NCI-H1417 (cell line): ENCODE measurements at places on chromosomes 2 and 18.

- DNase-seq, result no peak
Measured at GRCh38 chr2:70663411-70663810, 104.6 kb downstream of the ADD2 start.

DNA sequence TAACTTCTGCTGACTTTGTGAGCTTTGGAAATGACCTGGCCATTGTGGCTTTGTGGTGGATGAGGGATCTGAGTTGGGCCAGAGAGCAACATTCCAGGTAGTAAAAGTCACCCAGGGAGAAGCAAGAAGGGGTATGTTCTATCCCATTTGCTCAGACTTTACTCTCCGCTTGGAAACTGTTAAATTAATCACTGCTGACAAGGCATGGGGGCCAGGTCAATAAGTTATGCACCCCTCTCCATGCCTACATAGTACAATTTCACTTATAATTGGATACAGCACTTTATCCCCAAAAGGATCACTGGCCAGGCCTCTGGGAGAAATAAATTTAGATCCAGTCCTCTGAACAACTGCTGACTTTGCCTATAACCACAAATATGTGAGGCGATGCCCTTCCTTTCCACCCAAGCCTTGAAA lies 92.1 kb downstream of the RPRM start:
- no peak for DNase-seq

GRCh38 chr2:176072951-176073904 lies 10.5 kb downstream of the EVX2 start:
- DNase-seq, result no peak

GRCh38 chr2:240639566-240639965 lies 14.3 kb downstream of the GPR35 start:
- no peak for DNase-seq

DNA sequence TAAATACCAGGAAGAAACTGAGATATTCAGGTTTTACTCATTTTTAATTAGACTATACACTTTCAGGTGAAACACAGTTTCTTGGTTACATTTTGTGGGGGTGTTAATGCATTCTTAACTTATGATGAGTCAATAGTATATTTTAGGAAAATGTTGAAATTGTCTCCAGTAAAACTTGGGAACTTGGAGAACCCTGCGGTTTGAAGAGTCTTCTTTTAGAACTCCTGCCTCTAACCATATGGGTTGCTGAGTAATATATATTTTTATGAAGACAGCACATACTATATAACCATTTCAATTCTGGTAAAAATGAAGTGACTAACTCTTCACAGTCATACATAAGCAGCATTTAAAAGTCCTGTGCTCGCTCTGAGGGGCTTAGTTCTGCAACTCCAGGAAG lies 308.2 kb upstream of the LRATD1 start:
- DNase-seq, result no peak

DNA sequence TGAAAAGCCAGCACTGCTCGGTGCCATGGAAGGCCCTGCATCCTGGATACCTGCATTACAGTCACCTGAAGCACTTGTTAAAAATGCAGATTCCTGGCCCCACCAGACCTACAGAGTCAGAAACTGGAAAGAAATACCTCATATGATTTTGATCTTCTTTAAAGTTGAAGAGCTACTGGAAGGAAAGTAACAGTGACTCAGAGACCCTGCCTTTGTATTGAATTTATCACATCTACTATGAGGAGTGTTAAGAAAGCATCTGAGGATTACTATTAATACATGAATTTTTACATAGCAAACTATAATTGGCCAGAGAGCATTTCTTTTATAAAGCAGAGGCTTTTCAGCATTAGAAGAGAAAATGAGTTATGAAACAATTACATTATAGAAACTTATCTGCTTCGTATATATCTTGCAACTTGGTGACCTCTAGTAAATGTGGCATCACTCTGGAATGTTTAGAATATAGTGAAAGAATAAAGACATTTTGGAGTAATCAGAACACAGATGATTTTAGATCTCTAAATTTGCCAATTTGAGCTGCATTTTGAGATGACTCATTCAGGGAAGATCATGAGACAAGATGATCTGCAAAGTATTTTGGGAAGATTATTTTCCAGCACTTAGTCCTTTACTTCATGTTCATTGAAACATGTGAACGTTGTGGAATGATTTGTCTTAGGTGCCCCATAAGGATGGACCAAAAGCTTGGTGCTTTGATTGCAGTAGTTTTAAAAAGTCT lies 12.2 kb downstream of the PTPRM start:
- no peak for DNase-seq
